ENCODE measurements at places on chromosomes 11 and 22. TPM values are rescaled to one million over a fixed set of nuclear protein-coding genes. Genes with fewer than 3 reads are reported as not detected.

The AQP11 gene
- total RNA-seq = 0.22 TPM

The CHST1 gene
- 71.2 TPM for total RNA-seq

The CALCA gene
- total RNA-seq = not detected

The P4HA3 gene
- total RNA-seq = 15.0 TPM

The SPON1 gene
- total RNA-seq = not detected

The KRTAP5-8 gene
- not detected for total RNA-seq

The TPBGL gene
- total RNA-seq = not detected

The KCNJ5 gene
- 0.14 TPM for total RNA-seq

The OR5T3 gene
- not detected for total RNA-seq

The TMPRSS13 gene
- 0.46 TPM for total RNA-seq

The C11orf16 gene
- not detected for total RNA-seq

The PGA3 gene
- total RNA-seq = not detected

The GLB1L2 gene
- 0.28 TPM for total RNA-seq

The DRAP1 gene
- total RNA-seq = 118 TPM

The FBLN1 gene
- 4.0 TPM for total RNA-seq

GRCh38 chr11:78612721-78613377, 38.2 kb upstream of the NARS2 start:
- no peak for DNase-seq

DNA sequence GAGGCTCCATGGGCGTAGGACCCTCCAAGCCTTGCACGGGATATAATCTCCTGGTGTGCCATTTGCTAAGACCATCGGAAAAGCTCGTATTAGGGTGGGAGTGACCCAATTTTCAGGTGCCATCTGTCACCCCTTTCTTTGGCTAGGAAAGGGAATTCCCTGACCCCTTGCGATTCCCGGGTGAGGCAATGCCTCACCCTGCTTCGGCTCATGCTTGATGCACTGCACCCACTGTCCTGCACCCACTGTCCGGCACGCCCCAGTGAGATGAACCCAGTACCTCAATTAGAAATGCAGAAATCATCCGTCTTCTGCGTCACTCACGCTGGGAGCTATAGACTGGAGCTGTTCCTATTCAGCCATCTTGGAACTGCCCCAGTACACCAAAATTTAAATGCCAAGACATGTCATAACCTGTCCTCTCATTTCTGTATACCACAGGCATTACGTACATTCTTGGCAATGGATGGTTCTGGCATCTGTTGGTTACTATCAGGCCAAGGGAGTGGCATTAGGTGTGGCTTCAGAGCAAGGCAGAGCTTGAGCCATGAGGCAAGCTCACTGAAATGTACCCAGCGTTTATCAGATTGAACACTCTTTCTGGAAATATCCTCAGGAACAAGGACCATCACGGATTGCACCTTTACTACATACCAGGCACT, 95.4 kb upstream of the GALNT18 start:
- no peak for DNase-seq

- DNase-seq = no peak
These were observed 1.1 kb upstream of the CD81 start for GRCh38 chr11:2375964-2376551.

DNA sequence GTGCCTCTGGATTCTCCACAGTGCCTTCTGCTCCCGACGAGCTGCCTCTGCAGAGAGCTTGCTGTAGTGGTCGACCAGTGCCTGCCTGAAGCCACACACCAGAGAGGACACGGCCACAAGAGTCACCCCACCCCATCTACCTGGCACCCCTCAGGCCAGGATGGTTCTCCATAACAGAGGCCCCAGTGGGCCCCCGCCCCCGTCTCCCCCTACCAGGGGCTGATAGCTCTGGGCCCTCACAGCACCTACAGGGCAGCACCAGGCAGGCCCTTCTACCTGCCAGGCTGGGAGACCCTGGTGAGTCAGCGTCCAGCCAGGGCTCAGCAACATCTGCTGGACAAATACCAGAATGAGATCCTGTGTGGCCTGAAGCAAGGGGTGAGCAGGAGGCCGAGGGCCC, 21.7 kb downstream of the SELENOO start:
- DNase-seq = no peak

- DNase-seq = no peak
These were observed 64.7 kb downstream of the DGCR2 start for GRCh38 chr22:19057539-19057938.

DNA sequence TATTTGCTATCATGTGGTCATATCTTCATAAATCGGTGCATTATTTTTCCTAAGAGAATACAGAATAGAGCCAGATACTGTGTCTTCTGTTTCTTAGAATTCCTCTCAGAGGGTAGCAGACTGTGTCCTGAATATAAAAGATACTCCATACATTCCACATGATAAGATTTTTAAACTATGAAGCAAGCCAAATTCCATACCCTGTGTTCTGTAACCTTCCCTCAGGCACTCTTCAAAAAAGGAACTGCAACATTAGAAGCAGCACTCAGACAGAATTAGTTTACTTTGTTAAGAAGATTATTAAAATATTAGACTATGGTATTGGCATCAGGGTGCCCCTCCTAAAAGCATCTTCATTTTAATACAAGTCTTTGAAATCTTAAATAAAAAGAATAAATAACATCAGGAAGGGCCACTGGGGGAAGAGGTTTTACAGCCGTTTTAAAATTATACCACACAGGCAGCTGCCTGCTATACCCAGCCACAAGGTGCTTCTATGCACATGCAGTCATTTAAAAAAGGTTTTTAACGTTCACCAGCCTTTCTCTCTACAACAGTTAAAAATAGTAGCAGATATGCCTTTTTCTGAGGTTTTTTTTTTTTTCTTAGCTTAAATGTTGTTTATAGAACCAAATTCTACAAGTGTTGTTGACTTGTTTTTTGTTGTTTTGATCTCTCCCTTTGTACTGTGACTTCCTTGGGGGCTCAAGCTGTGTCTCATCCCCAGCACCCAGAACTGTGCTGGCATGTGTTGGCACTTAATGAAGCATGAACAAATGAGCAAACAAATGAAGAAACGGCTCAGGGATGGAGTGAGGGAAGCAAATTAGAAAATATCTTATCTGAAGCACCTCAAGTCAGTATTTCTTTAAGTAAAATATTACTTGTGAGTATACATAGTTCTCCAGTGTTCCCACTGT, 54.7 kb upstream of the CCDC89 start:
- DNase-seq = no peak

GRCh38 chr11:57680552-57680874, 12.6 kb downstream of the ZDHHC5 start:
- peak; percentile 16 for DNase-seq

DNA sequence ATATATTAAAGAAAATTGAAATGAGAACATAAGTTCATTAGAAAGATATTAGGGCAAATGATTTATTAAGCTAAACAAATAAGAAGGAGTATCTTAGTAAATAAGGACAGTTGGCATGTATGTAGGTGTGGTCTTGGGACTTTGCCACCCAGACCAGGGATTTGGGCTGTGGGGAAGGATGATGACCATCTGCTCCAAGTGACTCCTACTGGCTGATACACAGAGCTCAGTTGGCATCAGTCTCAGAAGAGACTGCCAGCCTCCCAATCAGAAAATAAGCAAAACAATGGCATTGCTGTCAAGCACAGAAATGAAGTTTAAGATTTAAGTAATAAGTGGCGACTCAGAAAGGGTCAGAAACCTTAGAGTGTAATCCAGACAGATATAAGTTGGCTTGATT, 49.5 kb downstream of the PAX6 start:
- DNase-seq = no peak

DNA sequence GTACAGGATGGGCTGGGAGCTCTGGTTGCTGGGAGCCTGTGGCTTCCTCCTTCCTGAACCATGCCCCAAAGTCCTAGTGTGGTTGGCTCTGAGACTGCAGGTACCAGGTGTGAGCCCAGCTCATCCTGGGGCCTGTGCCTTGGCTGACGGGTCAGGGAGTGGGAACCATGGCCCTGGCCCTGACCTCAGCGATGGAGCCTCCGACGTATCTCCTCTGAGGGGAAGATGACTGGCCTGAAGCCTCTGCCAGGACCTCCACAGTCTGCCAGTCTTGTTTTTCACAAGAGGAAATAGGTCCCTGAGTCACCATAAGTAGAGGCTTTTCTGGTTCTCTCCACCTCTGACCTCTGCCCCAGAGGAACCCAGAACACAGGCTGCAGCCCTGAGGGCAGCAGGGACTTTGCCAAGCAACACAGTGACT, 3.4 kb downstream of the RCE1 start:
- DNase-seq = peak; percentile 32

DNA sequence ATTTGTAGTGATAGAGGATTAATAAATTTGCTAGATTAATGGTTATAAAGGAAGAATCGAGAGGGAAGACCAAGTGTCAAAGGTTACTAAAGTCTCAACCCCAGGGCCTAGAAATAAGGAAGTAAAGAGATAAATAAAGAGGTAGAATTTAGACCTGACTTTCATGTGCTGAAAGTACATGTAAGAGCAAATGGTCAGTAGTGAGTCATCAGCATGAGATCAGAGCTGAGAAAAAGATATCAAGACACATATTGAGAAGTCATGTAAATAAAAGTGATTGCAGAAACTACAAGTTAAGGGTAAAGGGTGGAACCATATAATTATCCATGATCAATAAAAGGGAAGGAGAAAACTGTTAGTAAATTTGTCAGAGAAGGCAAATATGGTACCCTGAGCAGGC, 1.4 kb upstream of the OR8B8 start:
- DNase-seq = no peak

GRCh38 chr11:44267750-44268613, 42.0 kb downstream of the ALX4 start:
- no peak for DNase-seq

DNA sequence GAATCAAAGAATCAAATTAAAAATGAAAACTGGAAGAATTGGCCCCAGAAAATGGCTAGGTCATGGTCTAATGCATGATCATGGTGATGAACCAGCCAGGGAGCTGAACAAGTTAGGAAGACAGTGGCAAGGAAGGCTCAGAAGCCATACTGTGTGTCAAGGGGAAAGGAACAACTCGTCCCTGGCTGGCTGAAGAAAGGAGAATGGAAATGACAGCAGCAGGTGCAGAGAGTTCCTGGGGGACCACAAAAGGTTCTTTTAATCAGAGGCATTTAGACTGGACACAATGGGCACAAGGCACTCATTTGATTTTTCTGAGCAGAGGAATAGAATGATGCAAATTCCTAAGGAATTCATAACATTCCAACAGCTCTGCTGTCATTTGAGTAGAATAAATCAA, 209.9 kb downstream of the LARGE1 start:
- no peak for DNase-seq

DNA sequence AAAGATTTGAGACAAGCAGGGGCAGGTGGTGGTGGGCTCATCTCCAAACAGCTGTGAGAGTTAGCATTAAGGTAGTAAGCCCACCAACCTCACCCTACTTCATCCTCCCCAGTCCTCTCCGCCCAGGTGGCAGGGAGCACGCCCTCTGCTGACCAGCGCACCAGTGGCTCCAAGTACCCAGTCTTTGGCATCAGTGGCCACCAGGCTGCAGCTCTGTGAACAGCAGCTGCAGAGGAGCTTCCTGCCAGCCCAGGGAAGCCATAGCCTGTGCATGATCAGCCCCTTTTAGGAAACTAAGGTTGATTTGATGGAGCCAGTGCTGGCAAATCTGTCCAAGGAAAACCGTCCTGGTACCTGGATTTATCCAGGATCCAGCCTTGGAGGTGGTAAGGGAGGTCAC, 21.7 kb downstream of the CAVIN3 start:
- DNase-seq = peak; percentile 32

DNA sequence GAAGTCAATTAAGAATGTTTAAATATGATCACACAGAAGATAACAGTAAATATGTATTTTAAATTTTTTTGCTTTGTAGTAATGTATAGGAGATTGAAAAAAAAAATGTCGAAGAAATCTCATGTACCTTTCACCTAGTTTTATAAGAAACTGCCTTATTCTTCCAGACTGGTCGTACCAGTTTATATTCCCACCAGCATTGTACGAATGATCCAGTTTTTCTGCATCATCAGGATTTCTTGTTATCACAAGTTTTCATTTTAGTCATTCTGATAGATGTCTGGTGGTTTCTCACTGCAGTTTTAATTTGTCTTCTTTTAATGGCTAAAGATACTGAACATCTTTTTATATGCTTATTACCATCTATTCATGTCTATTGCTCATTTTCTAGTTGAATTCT, 101.8 kb upstream of the CTSC start:
- DNase-seq = no peak

- DNase-seq = no peak
These were observed 37.8 kb downstream of the RNF141 start for GRCh38 chr11:10503221-10503620.

DNA sequence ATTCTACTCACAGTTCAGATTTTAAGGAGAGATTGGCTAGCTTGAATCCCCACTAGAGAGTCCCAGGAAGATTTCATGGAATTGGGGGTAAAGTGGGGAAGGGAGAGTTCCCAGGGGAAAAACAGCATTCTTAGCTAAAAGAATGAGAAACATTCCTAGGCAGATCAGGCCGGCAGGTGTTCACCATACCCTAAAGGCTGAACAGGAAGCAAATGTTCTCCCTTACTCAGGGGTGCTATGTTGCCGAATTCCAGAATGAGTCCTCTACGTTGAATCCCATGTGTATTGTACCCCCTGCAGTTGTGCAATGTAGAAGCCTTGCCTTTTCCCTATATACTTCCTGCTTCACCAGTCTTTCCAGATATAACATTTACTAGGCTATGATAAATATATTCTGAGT, 135.2 kb upstream of the NCAM1 start:
- no peak for DNase-seq

GRCh38 chr11:112537846-112538330, 277.2 kb upstream of the PLET1 start:
- no peak for DNase-seq

DNA sequence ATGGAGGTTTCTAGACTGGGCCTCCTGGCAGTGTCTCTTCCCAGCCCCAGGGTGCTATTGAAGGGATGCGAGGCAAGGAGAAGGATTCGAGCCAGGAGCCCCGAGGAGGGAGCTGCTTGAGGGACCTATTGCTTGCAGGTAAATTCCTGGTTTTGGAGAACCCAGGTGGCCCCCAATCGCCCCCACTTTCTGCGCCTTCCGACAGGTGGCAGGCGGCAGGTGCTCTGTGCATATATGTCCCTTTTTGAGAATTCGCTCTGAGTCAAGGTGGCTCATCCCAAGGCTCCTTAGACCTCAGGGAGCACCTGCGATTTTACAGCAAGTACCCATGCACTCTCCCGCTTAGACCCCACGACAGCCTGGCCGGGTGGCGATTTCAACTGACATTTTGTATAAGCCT, 40.3 kb upstream of the SHISAL1 start:
- no peak for DNase-seq

DNA sequence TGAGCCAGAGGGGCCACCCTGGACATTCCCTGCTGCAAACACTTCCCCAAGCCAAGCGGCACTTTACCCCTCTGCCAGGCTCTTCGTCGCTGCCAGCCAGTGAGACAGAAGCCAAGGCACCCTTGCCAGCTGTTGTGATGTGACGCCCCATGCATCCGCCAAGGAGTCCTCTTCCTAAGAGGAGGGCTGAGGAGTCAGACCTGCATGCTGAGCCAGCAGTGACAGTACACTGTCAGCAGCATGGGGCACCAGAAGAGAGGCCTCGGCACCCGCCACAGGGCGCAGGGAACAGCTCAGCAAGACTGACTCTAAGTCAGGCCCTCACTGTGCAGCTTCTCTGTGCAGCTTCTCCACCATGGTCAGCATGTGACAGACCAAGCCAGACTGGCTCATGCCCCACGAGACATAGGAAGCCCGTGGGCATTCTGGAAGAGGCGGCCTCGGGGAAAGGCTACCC, 26.4 kb downstream of the VPS37C start:
- no peak for DNase-seq

GRCh38 chr11:17600316-17601255, 53.5 kb downstream of the OTOG start:
- DNase-seq = no peak

- DNase-seq = no peak
These were observed 11.2 kb upstream of the GLYATL1 start for GRCh38 chr11:58928107-58928499.

GRCh38 chr22:27347951-27348350, 453.6 kb downstream of the MN1 start:
- DNase-seq = no peak
